Stimulated activated CD8-positive, alpha-beta memory T cell treated with anti-CD3 and anti-CD28 coated beads, Interleukin-15, amount 100 ng/mL, for 48 hours (primary cell): ENCODE measurements at places on chromosomes 5 and 9.

DNA sequence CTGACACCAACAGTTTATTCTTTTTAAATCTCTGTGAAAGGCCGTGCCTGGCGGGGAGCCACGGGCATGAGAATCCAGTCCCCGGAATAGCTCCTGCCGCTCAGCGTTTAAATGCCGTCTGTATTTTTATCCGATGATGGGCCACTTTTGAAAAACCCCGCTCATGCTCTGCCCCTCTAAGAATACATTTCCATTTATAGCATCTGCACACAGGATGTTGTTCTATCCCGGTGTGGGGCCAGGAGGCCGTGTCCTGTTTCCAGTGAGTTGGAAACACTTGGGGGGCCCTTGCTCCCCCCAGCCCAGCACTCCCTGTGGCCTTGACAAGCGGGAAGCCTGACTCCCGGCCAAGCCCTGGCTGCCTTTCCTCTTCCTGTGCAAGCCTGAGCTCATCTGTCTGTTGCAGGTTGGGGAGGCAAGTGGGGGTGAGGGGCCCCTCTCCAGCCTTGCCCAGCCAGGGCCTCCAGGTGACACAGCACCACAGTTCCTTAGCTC is 39.0 kb downstream of the ERGIC1 start:
- no peak for DNase-seq

DNA sequence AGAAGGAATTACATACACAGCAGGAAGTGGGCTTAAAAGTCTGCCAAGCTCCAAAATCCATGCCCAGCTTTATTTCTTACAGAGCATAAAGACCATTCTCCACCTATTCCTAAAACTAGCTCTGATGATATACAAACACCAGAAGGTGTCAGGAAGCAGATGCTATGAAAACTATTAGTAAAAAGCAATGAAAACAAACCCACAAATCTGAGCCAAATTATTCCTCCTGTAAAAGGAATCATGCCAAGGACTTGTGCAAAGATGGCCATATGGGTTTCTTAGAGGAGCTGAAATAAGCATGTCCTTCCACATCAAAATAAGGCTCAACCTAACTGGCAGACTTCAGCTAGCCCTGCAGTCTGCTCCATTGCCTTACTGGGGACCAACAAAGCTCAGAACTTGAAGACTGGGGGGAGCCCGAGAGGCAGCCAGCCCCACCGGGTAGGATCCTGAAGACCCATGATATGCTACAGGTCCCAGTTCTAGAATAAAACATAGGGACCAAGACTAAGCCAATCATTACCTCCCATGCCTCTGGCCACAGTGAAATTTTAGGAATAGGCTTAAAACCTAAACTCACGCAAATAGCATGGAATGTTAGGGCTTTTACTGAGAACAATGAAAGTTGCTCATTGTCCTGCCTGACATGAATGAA is 42.8 kb upstream of the GABRP start:
- DNase-seq: no peak

DNA sequence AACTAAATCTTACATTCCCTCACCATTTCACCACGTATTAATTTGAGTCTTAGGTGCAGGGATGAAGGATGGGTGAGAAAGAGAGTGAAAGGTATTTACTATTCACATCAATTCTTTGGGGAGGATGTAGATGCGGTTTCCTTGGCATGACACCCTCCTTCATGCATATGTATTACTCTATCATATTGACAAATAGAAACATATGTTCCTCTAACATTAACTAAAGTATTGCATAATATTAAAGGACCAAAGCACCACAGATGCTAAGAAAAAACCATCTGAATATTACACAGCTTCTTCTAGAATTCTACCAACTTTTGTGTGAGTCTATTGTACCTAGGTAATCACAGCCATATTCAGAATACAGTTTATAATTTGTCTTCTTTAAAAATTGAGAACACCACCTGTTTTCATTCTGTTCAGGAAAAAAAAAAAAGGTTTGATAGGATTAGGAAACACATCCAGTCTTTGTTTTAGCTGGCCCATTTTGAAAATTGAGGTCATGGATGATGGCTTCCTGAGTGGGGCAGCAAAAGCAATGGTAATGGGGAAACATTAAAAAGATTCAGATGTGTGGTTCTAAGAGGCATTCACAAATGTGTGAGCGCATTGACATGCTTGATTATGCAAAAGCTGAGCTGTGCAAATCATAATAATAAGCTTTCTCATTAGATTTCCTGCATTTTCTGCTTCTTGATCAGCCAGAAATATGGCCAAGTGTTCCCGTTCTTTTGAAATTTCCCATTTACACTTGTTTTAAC is 1011.5 kb upstream of the NUDT12 start:
- DNase-seq: no peak

DNA sequence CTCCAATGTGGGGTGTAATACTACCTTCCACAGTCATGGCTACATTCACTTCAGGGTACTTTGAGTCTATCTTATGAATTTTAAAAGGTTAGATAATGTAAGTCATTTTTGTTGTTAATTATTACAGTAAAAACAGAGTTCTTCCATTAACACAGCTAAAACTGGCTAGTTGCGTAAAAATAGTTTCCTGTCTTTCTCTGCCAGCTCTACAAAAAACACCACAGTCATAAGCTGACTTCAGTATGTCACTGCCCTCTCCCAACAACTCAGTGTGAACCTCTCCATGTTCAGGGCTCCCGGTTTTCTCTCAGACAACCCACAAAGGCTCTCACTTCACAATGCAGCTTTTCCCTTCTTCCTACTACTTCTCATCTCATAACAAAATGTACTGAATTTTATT is 84.8 kb upstream of the ITGA1 start:
- DNase-seq: no peak

DNA sequence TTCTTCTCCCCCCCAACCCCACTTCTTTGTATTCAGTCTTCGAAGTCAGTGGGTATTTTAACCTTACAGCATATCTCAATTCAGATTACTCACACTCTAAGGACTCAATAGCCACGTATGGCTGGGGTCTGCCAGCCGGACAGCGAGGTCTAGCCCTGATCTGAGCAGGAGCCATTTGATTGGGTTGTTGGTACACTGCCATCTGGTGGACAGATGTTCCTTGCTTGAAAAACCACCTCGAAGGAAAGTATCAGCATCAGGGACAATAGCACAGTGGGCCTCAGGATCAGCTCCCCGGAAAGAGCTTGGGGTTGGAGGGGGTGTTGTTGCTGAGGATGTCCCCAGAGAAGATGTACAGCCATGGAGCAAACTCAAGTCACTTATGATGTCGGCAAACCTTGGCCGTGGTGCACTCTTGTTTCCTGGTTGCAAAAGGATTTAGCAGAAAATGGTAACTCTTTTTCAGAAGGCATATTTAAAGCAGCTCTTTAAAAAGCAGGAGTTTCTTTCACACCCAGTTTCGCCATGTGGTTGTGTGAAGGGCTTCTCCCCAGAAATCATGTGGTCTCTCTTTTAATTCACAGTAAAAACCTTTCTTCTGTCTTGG is 31.7 kb upstream of the KCNMB1 start:
- peak; percentile 17 for DNase-seq

GRCh38 chr5:59496524-59497134 is 396.9 kb downstream of the PDE4D start:
- no peak for DNase-seq

- no peak for DNase-seq
These were observed 53.4 kb upstream of the RARS1 start for GRCh38 chr5:168432903-168433302.

GRCh38 chr5:16411235-16411634 is 54.4 kb downstream of the ZNF622 start:
- DNase-seq: no peak
